ENCODE measurements at places on chromosomes 3 and 15.

DNA sequence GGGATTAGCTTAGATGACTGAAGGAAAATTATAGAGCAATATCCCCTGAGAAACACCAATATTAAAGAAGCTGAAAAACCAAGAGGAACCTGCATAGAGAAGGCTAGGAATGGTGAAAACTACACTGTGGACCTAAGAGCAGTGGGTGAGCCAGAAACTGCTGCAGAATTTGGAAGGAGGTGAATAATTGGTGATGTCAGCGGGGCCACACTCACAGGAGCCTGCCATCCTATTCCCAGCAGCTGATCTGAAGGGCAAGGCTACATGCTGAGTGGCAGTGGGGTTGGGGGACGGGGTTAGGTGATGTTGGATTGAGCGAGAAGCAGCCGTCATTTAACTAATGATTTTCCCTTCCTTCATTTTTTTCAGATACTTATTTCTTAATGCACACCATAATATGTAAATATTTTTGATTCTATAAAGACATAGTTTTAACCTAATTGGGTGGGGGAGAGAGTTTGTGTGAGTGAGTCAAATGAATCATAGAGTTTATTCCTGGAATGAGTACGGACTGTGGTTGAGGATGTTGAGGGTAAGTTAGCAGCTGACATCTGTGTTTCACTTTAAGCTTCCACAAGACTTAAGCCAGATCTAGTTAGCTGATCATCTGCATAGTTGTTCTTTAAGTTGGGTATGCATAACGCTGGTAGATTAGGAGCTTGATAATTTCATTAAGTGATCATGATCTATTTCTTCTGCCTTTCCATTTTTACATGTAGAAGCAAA, 222.8 kb downstream of the PTPRG start:
- DNase-seq = no peak

- no peak for DNase-seq
Measured at GRCh38 chr3:186823386-186823785, 17.1 kb upstream of the RFC4 start.

DNA sequence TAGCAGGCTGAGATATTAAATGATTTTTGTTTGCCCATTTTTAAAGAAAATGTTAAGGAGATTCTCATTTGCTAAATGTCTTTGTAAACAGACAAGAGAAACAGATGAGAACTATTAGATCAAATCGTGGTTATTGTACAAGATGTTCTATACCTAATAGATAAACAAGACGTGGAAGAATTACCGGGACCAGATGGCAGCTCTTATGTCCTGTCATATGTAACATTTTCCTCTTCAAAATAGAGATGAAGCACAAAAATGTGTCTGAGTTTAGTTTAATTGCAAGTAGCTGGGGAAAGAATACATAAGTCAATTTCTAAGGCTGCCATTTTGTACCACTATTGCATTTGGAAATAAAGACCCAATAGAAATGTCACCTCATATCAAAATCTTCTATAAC, 553.7 kb downstream of the TUSC7 start:
- DNase-seq = no peak

DNA sequence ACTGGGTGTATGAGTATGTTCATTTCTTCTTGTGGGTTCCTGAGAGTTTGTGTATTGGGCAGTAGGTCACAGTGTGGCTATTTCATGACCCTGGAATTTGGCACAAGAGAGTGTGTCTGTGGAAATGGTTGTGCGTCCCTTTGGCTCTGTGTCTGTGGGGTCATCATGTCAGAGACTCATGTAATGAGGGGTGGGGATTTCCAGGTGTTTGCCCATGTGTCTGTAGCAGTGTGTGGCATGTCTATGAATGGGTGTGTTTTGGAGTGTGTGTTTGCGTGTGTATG, 1.3 kb upstream of the GATA2 start:
- DNase-seq = no peak
